GM10248 (cell line): ENCODE measurements at places on chromosomes 3 and 15.

GRCh38 chr3:159448902-159449301, 539.7 kb upstream of the IL12A start:
- no peak for DNase-seq

DNA sequence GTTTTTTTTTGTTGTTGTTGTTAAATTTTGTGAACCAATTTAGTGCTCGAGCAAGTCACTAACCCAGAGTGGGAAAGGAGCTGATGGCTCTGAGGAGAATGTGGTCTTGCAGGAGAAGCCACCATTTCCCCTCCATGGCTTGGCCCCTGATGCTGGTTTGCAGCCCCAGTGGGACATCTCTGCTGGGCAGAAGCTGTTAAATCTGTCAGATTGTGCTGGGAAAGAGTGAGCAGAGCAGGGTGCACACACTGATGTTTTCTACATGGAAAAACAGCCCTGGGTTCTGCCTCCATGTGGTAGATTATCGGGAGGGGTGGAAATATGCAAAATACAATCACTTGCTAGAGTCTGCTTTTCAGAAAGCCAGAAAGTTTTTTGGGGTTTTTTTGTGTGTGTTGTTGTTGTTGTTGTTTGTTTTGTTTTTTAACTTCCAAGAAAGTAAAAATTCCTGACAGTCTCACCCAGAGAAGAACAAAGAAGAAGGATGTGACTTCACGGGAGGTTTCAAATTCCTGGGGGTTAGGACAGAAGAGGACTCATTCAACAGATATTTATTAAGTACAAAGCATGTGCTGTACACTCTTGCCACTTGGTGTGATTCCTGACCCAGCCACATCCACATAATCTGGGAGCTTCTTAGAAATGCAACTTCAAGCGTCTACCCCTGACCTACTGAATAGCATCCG, 133.7 kb downstream of the FOXB1 start:
- no peak for DNase-seq

DNA sequence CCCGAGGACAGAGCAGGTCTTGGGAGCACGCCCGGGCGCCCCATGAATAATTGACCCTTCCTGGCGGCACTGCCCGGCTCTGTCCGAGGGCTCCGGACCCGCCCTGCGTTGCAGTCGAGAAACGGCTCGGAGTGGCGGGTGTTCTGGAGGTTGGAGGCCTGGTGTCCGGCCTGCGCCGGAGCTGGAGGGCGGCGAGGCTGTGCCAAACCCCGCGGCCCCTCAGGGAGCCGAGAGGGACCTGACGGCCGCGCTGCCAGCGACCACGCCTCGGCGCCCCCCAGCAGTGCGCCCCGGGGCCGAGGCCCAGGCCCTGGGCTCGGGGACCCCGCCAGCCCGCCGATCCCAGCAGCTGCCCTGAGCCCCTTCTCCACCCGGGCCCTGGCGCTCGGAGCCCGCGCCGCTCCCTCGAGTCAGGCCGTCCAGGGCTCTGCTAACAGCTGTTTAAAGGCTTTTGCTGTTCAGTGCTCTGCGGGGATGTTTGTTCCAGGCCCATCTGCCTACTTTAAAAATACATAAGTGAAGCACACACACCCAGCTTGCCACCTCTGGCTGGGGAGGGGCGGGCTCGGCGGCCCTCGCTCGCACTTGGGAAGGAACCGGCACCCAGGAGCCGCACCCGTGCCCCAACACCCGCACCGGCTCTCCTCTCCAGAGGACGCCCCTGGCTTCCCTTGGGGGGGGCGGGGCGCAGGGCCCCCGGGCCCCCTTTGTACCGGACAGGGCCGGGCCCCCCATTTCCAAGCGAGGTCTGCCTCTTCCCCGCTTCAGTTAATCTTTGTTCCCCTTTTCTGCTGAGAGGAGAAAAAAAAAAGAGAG, 730 bp upstream of the ZNF710 start:
- DNase-seq, result peak; percentile 55

DNA sequence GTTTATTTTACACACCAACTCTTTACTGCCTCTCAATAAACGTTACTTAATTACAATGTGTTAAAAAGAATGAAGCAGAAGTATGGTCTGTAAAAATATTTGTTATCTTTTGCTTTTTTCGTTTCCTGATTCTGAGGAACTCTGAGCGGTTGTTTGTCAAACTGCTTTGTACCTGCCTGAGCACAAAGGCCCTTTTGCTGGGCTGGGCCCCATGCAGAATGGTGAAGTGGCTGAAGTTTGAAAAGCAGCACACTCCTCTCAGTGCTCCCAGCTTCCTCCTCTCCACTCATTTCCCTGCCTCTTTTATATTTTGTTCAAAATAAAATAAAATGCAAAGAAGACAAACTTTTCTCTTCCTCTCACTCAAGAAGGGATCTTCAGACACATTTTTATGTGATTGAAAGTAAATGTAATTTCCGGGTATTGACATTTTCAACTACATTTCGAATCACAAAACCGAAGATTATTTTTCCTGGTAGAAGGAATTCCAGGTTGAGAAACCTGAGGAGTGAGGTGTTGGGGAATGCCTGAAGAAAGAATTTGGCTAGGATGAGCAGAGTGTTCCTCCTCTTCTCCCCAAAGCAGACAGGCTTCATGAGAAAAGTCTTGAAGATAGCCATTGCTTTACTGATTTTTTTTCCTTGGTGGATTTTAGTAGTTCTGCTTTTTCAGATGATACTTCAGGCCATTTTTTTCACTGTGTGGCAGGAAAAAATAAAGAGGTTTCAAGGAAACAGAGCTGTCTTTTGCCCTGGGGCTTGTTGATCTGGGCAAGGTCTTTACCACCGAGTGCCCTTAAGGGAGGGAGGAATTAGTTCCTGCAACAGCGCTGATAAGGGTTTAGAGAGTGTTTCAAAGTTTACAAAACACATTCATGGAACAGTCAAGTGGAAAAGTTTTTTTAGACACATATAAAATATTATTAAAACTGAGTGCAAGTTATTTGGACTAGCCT, 229.8 kb downstream of the NFKBIZ start:
- DNase-seq, result no peak

GRCh38 chr3:24154013-24154695, 209.1 kb downstream of the NR1D2 start:
- no peak for DNase-seq

- DNase-seq, result no peak
Measured at GRCh38 chr3:116300226-116300625, 145.1 kb downstream of the LSAMP start.

GRCh38 chr3:37974121-37975083, 16.2 kb upstream of the VILL start:
- peak; percentile 80 for DNase-seq

- DNase-seq, result no peak
Measured at GRCh38 chr15:44282101-44282500, 6.4 kb upstream of the GOLM2 start.

DNA sequence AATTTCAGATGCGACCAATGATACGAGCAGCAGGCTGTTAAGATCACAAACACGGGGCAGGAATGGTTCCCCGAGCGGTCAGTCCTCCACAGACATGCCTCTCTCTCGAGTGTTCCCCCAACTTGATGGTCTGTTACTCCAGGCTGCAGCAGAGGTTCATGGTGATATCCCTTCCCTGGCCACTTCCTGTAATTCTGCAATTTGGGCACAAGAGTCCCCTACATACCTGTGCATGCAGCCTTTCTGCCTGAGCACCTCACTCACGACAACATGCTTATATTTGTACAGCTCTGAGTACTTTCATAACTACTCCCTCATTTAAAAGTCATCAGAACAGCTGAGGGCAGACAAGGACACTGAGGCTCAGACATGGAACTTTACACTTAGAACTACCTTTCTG, 408.1 kb upstream of the NR2F2 start:
- DNase-seq, result no peak

DNA sequence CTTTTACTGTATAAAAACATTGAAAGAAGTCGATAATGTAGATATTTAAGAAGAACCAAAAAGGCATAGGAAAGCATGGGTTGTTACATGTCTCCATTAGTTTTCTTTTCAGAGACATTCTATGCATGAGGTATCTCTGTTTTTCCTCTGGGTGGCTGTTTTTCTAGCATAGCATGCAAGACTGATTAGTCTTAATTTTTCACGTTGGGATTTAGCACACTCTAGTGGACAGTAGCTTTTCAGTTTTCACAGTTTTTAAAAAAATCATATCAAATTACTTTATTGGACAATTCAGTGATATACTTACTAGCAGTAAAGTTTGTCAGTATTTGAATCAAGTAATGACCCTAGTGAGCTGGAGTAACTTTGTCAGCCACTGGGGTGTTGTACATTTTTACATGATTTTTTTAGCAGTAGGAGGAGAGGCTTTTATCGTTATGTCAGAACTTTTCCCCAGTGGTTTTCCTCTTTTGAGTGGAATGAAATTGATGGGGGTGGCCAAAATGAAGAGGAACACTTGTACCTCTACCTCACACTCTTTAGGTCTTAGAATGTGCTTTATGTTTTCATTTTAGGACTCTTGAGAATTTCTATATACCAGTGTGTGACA, 57.2 kb downstream of the SEC22A start:
- no peak for DNase-seq

DNA sequence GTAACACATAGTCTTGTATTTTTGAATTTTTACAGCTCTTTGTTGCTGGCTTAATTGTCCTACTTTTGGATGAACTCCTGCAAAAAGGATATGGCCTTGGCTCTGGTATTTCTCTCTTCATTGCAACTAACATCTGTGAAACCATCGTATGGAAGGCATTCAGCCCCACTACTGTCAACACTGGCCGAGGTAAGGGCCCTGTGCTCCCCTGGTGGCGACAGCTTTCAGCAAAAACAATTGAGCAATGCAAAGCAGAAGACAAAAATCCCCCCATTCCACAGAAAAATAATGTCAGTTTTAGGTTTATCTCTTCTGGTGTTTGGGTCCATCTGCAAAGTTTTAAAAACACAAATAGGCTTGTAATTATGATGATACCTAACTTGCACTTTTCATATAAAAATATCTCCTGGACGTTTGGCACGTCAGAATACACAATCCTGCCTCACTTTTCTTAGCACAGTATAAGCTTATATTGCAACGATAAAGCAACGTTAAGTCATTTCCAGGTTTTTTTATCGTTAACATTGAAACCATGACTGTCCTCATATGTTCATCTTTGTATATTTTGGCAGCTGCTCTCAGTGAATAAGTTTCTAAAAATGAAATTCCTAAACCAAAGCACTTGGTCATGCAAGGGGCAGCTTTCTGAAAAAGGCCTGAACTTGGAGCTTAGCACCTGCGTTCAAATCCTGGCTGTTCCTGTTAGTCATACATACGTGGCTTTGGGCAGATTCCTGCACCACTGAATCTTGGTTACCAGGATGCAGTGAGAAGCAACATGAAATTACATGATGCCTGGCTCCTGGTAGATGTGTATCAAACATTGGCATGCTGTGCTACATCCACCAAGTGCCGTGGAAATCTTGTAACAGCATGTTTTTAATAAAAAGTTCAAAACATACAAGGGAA, 8.5 kb downstream of the SEC61A1 start:
- no peak for DNase-seq

DNA sequence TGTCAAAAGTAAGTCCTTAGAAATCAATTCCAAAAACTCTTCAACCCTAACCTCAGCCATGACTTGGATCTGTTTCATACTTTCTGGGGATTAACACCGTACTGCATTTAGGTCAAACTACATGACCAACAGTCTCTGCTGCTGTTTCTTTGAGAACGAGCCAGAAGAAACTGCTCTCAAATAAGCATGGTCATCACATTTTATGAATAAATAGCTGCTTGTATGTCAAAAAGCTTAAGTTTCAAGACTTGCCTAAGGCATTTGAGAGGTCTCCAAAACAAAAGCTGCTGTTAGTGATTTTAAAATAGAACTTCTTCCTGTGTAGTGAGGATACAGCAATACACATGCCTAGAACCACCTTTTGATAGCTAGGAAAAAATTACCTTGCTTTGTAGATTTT, 166.3 kb upstream of the CHRM5 start:
- DNase-seq, result no peak

DNA sequence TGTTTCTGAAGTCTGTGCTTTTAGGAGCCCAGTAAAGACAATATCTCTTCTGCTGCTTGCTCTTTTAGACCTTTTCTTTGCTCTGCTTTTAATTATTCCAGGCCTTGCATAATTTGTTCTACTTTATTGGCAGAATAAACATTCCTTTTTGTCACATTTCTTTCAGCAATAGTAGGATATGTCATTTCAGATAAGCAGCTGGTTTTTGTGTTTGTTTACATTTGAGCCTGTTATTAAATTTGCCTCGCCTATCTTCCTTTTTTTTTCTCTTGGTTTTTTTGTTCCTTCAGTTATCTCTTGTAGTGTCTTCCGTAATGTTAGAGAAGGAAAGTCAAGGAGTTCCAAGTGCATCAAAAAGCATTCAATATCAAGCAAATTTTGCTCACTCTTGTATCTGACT, 16.4 kb downstream of the ZNF654 start:
- DNase-seq, result no peak
